Astrocyte (in vitro differentiated cells and primary cell): ENCODE measurements at places on chromosomes 16 and 17.

- peak; percentile 41 for DNase-seq
Observed at GRCh38 chr16:48246066-48246465, 1.3 kb downstream of the ABCC11 start.

GRCh38 chr17:77846531-77847085 is 111.9 kb upstream of the TNRC6C start:
- no peak for DNase-seq

DNA sequence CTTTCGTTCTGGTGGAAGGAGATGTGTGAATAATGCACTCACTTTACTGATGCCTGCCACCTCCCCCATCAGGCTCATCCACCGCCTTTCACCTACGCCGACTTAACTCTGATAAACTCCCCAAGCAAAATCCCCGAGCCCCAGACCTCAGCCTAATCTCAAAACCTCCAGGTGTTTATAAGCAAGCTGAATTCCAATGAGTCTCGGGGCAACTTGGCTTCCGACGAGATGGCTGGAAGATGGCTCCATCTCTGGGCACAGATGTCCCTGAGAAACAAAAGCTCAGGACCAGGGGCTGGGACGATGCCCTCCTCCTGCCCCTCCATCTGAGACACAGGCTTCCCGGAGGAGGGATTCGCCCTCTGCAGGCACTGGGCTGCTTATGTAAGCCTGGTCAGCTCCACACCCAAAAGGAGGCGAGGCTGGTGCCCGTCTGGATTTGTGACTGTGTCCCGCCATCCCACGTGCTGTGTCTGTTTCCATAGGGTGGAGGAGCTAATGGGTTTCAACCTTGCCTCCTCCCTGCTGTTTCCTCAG is 386.4 kb upstream of the TNRC6C start:
- no peak for DNase-seq

GRCh38 chr16:24189941-24190340 is 66.2 kb upstream of the CACNG3 start:
- no peak for DNase-seq

- DNase-seq = no peak
Observed at GRCh38 chr17:79224476-79224875, 149.9 kb downstream of the ENGASE start.

- DNase-seq = peak; percentile 11
Observed at GRCh38 chr16:58222532-58223316, 24.8 kb upstream of the CSNK2A2 start.

- no peak for DNase-seq
Observed at GRCh38 chr17:70857351-70857750, 688.0 kb downstream of the KCNJ2 start.

DNA sequence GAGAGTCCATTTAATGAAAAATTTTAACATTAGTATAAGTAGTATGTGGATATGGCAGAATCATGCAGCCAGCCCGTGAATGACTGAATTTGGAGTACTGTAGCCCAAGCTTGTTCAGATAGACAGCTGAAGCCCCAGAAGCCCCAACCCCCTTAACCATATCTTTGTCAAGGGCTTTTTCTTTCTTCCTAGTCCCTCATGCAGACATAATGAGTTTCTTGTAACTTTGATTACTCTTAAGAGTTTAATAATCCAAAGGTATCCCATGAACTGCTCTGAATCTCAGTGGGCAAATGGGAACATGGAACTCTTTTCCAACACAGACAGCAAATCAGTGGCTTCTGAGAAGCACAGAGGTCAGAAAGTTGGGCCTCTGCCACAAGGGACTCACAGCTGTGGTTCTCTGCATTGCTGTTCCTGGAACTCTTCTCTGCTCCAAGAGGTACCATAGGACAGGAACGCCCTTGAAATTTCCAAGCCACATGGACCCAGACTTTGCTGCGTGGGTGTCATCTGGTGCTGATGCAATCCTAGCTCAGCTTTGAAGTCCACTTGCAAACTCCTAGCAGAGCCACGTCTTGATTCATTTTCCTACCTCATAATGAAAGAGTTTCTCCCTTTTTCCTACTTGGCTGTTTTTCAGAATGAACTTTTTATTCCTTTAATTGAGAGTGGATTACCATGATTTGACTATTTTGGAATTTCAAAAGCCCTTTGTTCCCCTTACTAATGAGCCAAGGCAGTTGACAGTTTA is 18.1 kb downstream of the LYRM1 start:
- DNase-seq = peak; percentile 84

GRCh38 chr17:28550858-28551257 is 1.6 kb downstream of the UNC119 start:
- no peak for DNase-seq

GRCh38 chr16:58154345-58154744 is 25.2 kb upstream of the CFAP20 start:
- DNase-seq = no peak

DNA sequence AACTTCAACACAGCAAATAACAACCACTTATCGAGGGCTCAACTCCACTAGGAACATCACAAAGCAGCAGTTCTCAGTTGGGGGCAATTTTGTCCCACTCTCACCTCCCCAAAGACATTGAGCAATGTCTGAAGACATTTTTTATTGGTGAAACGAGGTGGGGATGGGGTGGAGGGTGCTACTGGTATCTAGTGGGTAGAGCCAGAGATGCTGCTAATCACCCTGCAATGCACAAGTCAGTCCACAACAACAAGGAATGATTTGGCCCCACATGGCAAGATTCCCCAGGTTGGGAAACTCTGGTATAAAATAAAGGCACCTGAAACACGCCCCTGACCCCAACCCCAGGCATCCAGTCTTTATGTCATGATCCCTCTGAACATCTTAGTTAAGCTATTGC is 33.3 kb downstream of the TLE7 start:
- DNase-seq = no peak

DNA sequence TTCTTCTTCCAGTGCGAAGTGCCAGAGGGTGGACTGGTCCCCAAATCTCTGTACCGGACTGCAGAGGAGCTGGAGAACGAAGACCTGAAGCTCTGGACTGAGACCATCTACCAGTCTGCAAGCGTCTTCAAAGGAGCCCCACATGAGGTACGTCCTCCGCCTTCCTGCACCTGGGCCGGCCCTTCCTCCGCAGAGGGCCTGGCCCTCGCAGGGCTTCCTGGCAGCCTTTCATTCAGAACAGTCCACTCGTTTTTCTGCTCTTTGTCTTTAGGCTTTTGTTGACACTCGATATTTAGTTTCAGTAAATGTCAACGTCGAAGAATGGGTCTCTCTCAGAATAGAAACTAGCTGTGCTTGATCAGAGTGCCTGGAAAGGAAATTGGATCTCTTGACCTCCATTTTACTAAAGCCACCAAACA is 68.6 kb downstream of the SEC14L1 start:
- DNase-seq = no peak

GRCh38 chr16:2324296-2324859 is 16.1 kb downstream of the ABCA3 start:
- DNase-seq = no peak

- DNase-seq = no peak
Observed at GRCh38 chr17:27299384-27300049, 5.6 kb downstream of the WSB1 start.

DNA sequence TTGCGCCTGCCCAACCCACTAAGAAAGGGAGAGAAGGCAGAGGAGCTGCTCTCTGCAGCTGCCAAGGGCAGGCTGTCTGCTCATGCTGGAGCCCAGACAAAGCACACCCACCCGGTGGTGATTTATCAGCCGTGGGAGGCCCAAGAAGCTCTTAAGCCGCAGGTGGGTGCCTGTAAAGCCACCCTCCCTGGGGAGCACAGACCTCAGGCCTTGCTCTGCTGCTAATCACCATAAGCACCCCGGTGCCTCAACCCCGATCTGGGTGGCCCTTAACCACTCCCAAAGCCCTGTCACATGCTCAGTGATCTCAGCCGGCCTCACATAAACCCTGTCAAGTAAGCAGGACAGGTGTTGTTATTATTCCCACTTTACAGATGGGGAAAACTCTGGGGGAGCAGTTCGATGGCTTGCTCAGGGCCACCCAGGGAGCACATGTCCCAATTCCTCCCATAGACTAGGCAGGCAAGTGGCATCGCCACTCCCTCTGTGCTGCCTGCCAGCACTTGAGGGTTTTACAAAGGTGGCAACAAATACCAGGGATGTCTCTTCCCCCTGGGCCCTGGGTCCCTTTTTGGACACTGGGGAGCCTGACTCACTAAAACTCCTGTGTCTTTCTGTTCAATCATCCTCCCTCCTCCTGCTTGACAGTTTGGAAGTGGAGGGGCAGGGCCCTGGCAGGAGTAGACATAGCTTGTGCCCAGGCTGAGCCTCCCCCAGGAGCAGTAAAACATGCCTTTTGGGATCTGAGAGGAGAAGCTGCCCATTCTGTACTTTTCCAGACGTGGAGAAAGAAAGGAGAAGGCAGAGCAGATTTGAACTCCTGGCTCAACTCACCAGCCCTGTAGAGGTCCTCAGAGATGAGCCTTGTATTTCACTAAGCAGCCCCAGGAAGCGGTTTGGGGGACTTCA is 299.3 kb downstream of the SOX9 start:
- DNase-seq = peak; percentile 66

GRCh38 chr16:68086860-68087268 is 1.7 kb downstream of the NFATC3 start:
- no peak for DNase-seq

DNA sequence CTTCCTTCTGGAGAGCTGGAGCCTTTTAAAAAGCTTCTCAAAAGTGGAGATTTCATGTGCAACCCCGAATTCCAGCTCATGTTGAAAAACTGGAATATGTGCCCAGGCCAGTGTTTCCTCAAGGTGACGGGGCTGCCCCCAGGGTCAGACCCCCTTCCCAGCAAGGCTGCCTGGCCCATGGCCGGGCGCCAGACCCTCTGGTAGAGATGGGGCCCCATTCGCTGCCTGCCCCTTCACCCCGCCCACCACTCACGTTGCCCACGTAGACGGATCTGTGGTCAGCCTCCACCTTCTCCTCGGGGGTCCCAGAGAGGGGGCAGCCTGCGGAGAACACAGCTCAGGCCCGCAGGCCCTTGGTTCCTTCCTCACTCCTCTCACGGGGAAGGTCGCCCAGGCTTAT is 1.1 kb downstream of the PABPN1L start:
- no peak for DNase-seq

DNA sequence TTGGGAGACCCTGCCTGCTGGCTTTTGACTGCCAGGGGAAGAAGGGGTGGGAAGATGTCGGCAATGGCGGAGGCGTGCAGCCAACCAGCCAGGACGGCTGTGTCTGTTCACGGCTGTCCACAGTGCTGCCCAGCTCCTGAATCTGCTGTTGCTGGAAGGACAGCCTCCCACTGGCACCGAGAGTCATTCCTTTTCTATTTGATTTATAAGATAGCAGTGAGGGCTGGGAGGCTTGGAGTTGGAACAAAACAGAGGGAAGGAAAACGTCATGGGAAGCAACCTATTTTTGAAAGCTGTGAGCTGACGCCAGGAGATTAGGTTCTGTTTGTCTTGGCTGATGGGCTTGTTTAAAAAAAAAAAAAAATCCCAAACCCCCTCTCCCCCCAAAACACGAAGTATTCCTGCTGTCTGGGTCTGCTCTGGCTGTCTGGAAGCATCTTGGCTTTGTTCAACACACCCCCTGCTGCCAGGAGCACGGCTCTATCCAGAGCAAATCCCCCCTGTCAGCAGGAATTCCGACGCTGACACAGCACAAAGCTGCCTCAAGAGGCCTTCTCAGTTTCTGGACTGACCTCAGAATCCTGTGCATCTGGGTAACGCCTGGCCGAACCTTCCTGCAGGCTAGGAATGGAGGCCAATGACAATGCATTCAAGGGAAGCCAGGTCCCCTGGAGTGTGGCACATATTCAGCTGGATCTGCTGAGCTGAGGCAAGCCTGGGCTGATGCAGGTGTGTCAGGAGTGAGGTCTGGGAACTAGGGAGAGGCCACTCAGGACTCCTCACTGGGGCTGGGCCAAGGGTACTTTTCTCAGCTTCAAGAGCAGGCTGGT is 41.0 kb upstream of the SREBF1 start:
- peak; percentile 95 for DNase-seq
